SHP77 (cell line): ENCODE measurements at places on chromosomes 12 and 14.

- DNase-seq, result no peak
These were observed 1.8 kb downstream of the SART3 start for GRCh38 chr12:108559007-108559655.

DNA sequence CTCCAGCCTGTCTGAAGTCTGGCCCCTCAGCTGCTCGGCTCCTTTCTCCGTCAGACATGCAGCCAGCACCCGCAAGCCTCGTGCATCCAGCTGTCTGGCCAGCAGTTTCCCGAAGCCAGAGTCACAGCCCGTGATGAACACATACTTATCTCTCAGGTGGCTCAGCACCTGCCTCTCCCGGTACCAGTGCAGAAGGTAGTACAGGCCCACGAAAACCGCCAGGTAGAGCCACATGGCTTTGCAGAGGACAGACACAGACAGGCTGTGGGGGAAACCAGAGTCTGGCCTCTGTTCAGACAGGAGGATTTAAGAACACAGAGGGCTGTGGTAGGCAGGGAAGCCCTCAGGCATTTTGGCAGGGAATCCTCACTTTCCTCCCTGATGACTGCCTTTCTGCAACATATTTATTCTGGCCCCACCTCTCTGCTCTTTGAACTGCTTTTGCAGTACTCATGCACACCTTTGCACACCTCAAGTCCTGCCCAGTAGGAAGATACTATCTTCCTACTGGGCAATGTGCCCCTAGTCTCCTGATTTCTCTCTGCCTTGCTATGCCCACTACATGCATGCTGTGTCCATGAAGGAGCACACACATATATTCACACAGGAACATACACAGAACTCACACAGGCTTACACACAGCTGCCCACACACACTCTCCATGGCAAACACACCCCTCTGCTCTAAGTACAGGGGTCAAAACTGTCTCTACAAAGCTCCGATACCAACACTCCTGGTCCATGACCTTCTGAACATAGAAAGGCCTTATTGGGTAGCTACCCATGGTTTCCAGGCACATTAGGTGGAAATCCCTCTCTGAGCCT, at the start of gene RDH16:
RDH16 (minus strand) TSS at position 380 of the 824 bp plus-strand sequence; CDS start at position 234, 146 bp downstream.
- no peak for DNase-seq

DNA sequence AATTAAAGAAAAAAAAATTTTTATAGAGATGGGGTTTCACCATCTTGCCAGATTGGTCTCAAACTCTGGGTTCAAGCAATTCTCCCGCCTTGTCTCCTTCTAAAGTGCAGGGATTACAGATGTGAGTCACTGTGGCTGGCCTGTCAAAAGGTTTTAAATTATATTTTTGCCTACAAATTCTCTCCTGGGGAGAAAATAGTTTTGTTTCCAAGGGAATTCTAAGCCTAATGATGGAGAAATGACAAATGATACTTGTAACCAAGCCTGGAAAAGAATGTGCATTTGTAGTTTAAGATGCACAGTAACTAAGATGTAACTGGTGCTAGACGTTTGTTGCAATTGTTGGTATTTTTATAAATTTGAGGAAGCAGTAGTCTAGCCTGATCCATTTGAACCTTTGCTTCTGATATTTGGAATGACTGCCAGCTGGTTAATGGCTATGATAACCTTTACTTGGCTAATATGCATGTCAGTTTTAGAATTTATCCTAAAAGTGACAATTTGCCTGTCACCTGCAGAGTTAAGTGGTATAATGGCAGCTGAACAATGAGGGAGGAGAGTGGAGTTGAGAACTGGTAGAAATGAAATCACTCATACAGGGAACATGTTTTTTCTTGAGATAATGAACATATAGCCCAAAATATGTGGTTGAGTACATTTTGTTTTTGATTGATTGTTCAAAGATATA, 148.0 kb downstream of the FUT8 start:
- DNase-seq, result no peak

- DNase-seq, result no peak
These were observed 253.9 kb downstream of the CACNA1C start for GRCh38 chr12:2306735-2307134.

GRCh38 chr12:50326590-50327284, 43.4 kb upstream of the LIMA1 start:
- no peak for DNase-seq

DNA sequence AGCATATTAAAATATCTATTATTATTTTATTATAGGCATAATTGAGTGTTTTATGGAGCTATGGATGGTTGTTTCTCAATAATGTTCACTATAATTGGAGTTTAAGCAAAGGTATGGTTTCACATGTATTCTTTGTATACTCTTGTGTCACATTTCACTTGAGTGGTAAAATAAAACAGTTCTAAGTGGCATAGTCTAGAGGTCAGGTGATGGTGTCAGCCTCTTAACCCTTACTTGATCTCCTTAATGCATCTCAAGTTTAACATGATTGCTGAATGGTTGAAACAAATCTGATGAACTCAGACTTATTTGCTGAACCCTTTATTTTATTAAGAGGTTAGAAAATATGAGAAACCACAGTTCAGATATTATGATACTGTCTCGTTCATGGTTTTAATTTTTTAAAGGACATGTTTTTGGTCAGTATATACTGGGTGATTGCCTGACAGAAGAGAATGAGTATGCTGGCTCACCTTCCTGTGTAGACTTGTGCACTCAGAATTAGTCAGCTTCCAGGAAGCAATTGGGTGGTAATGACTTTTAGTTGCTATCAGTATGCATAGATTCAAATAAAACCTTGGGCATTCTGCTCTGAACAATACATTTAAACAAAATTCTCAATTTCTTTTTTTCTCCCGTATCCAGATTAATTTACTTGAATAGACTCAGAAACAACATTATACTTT, 464.6 kb downstream of the PCNX1 start:
- DNase-seq, result no peak

DNA sequence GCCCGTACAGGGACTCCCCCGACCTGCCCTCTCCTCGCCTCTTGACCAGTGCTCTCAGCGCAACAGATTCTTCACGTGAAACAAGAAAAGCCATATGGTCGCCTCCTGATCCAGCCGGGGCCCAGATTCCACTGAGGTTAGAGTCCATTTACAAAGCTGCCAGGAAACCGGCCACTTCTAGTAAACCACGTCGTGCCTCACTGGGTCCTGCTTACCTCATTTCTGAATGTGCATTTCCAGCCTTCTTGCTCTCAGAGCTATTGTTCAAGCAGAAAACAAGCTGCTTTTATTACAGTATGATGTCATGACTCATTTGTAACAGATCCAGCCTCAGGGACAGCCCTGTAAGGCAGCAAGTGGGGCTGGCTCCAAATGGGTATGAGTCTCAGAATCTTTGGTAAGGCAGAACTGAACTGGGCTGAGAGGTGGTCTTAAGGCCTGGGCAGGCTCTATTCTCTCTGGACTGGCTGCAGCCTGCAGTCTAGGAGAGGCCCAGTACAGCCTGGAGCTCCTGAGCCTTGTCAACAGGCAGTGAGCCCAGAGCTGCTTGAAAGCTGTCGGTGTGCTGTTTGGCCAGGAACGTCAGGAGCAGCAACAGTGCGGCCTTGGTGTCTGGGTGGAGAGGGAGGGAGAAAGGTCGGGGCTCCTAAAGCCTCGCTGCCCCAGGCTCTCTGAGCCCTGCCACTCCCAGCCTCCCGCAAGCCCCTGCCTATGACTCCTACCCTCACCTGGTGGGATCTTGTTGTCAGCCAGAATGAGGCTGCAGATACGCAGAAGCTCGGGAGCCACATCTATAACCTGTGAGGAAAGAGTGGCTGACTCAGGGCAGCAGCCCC, 8.3 kb downstream of the REC8 start:
- DNase-seq, result no peak

DNA sequence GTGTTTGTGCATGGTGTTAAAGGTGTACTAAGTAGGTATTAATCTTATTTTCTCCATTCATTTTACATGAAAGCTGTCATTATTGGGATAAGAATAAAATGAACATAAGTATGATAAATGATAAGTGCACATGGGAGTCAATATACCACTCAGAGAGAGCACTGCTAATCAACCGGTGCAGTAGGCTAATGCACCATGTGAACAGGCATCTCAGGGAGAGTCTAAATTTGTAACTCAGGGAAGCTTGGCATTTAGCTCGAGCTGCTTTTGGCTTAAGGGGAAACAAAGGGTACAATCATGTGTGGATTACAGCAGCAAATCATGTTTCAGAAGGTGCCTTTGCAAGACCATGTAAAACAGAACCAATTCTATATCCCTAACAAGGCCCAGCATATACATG, 127.4 kb downstream of the MGST1 start:
- DNase-seq, result no peak

DNA sequence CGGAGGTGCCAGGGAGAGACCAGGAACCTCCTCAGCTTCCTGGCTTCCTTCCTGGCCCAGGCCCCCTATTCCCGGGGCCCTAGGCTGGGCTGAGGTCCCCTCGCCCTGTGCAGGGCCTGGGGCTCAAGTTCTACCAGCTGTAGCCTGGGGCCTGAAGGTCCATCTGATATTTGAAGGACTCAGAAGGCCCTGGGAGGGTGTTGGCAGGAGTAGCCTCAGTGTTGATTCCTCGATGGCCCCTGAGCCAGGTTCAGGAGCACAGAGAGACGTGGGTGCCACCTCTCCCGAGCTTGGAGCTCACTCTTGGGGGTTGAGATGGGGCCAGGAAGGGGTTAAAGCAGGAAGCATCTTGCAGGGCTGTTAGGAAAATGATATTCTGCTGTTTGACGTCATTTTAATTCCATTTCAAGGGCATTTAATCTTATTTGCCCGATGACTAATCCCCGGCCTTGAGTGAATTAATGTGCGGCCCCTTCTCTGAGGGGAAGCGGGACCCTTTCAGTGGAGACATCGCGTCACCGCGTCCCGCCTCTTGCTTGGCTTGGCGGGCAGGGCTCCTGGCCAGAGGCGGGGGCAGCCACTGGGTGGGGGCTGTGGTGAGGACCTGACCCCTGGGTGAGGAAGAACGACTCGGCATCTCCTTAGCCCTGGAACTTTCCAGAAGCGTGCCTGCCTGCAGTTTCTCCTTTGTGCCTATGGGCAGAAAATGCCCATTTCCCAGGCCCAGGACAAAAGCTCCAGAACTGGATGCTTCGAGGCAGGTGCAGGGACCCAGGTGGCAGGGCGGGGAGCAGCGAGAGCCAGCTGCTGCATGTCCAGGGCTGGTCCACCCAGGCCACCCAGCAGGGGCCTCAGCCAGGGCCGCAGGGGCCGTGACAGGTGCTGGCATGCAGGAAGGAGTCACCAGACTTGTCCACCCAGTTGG, 158.3 kb downstream of the KIF26A start:
- peak; percentile 64 for DNase-seq

- DNase-seq, result no peak
These were observed 214.2 kb downstream of the CACNA1C start for GRCh38 chr12:2266666-2267620.

GRCh38 chr12:114780746-114781399, 96.9 kb upstream of the TBX3 start:
- DNase-seq, result no peak
